NCI-H146 (cell line): ENCODE measurements at places on chromosomes 2 and 18.

GRCh38 chr2:128442053-128442751 is 123.5 kb upstream of the HS6ST1 start:
- no peak for DNase-seq

DNA sequence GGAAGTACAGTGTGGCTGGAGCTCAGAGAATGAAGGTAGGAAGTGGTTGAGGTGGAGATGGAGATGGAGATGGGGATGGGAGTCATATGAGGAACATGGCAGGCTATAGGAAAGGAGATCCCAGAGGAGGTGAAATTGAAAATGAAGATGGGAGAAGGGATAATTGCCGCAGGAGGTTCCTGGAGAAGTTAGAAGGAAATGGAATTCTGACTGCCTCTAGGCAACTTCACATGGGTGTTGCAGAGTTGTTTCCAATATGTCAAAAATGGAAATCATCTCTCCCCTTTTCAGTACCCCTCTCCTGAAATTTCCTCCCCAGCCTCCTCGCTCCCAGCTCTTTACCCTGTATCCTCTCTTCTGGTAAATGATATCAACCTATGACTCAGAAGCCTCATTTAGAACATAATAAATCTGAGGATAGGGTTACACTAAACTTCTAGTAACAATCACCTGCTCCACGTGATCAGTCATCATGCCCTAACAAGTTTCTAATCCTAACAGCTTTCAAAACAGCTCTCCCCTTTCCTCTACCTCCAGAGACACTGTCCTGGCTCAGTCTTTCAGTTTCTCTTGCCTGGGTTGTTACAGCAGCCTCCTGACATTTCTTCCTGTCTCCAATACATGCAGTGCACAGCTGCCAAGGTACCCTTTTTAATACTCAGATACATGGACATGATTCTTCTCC is 201.9 kb upstream of the RBMS1 start:
- no peak for DNase-seq

GRCh38 chr2:120366698-120367097 is 20.8 kb downstream of the INHBB start:
- no peak for DNase-seq

DNA sequence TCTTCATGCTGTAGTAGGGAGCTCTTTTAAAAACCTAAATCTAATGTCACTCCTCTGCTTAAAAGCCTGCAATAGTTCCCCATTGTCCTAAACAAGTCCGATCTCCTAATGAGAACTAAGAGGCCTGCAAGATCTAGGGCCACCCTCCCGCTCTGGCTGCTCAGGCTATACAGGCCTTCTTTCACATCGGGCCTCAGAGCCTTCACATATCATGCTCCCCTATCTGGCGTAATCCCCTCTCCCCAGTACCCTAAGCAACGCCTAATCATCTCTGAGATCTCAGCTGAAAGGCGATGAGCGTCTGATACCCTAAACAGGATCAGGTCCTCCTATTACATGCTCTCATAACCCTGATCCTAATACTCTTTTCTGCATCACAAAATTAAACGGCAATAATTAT is 1.9 kb downstream of the MAP4K3 start:
- DNase-seq = no peak

DNA sequence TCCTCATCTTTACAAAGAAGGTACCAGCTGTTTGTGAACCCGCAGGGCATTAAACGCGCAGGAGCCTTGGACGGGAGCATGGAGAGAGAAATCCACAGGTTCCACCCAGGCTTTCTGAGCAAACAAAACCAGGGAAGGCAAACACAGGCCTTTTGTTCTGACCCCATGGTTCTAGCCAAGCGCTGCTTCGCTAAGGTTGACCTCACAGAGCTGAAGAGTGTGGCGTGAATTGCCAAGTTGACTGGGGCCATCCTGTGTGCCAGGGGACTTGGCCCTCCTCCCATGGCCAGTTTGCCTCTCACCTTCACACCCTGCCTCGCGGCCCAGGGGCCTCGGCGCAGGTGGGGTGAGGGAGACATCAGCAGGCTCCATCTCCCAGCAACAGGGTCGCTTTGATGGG is 74.1 kb downstream of the VAPA start:
- peak; percentile 100 for DNase-seq

DNA sequence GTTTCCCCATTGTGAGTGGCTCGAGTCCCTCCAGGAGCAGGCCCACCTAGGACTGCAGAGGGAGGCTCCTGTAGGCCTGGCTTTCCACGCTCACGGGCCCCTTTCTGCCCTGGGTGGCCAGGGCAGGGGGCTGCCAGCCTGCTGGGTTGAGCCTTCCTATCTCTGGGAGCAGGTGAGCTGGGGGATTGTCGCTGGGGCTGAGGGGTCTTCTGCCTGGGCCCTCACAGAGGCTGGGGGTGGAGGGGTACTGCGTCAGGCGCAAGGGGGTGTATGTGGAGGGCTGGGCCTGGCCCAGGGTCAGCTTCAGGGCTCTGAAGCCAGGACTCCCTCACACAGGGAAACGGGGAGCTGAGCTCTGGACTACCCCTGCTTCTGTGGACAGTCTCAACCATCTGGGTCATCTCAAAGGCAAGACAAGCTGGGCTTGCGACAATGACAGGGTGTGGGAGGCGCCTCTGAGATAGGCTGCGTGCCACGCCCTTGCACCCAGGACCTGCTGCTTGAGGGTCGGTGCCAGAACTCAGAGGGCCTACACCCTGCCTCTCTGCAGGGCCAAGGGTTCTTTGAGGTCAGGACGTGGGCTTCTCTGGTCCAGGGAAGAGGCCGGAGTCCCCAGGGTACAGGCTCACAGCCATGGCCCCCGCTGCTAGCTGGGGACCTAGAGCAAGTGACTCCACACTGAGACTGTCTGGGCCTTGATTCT is 206.1 kb downstream of the TWIST2 start:
- DNase-seq = no peak

DNA sequence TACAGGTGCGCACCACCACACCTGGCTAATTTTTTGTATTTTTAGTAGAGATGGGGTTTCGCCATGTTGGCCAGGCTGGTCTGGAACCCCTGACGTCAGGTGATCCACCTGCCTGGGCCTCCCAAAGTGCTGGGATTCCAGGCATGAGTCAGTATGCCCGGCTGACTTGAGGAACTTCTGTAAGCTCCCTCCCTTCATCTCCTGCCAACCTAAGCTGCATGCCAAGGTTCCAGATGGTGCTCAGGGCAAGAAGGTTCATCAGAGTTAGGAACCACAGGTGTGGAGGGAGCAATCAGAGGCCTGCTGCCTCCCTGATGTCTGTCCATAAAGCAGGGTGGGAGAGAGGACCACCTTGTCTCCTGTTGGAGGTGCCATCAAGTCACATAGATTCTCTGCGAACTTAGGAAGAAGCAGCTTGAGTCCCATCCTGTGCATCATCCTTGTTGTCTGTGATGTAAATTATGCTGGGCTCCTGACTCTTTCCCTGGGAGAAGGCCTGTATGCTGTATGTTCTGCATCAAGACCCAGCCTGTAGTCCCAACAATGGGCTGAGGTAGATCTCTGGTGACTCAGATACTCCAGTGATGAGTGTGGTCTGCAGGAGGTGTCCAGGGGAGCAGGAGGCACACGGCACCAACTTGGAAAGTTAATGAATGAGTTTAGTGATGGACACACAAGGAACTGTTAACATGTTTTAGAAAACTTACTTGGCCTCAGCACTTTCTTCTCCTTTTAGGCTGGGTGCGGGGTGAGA is 53.1 kb downstream of the TMEM17 start:
- no peak for DNase-seq

- no peak for DNase-seq
These were observed 461.6 kb downstream of the BCL11A start for GRCh38 chr2:60091894-60092293.

- no peak for DNase-seq
These were observed 103.3 kb downstream of the RNF144A start for GRCh38 chr2:7020468-7020867.

- DNase-seq = no peak
These were observed 26.2 kb upstream of the XDH start for GRCh38 chr2:31440764-31441163.

GRCh38 chr2:232417489-232417888 is 10.8 kb downstream of the ALPG start:
- no peak for DNase-seq

DNA sequence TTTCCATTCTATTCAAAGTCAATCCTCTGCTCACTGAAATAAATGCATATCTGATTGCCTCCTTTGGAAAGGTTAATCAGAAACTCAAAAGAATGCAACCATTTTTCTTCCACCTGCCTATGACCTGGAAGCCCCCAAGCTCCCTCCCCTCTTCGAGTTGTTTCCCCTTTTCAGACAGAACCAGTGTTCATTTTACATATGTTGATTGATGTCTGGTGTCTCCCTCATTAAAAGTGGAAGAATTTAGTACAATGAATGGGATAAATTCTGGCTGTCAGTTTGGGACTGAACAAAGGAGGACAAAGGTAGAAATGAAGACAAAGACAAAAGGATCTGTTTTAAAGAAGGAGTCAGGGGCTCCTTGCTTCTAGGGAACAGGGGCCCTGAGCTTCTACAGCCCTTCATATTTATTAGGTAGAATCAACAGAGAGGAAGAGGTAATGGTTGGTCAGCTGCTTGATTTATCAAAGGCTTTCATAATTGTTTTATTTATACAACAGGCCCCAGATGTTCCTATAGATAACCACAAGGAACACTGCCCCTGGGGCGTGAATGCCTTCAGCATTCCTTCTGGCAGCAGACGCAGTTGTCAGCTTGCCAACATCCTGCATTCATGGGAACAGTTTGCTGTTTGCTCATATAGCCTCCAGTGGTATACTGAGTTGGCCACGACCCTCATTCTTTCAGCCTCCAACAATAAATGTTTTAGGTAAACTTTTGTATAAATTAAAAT is 949.8 kb upstream of the LRATD1 start:
- DNase-seq = no peak

DNA sequence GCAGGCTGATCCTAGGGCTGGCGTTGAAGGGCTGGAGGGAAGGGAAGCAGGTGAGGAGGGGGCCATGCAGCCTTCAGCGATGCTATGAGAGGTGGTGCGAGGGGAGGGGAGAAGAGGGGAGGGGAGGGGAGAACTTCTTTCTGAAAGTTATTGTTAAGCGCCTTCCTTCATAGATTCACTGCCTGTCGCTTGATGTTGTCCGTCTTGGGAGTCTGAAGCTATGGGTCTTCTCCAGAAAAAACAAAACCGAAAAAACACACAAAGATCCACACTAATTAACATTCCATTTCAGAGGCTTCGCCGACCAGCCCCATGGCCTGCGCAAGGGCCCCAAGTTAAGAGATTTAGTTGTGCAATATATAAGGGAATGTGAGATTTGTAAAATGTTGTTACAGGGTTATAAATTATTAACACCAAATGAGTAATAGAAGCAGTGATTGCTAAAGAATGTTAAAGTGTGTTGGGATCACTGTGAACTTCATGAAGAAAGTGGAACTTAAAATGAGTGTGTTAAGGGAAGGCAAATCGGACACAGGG is 758 bp downstream of the CFAP221 start:
- DNase-seq = no peak

GRCh38 chr18:79640064-79640672 is 39.4 kb upstream of the CTDP1 start:
- no peak for DNase-seq

GRCh38 chr2:7619203-7619970 is 702.2 kb downstream of the RNF144A start:
- peak; percentile 10 for DNase-seq

DNA sequence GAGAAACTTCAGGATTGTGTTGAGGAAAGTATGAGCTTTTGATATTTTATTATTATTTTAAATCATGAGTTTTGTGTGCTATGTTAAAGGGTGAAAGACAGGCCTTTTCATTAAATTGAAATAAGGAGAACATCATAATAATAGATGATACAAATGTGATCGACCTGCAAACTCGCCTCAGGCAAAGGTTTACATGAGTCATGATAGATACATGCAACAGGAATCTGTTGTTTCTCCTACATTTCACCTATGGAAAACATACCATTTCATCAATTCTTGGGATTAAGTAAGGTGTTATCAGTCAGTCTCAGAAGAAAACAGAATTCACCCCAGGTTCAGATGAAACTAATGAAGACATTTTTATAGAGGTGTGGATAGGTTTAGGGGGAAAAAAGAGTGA is 1992.5 kb upstream of the PIK3C3 start:
- no peak for DNase-seq

DNA sequence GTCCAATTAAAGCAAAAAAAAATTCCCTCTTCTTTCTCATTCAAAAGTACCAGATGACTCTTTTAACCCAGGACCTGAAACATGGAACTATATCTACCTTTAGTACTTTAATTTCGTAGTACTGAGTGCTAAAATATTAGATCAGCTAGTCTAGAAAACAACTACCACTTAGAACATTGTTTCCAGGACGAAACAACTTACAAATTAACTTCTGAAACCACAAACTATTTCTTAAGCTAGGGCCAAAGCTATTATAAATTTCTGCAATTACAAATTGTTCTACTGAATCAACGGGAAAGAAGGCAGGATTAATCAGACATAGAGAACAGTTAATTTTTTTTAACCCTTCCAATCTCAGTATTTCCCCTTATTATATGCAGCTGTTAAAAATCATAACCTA is 39.9 kb downstream of the DARS1 start:
- no peak for DNase-seq

- DNase-seq = no peak
These were observed 18.8 kb downstream of the KCNIP3 start for GRCh38 chr2:95315801-95316411.

GRCh38 chr2:166803373-166804000 is 84.8 kb upstream of the XIRP2 start:
- DNase-seq = no peak

- no peak for DNase-seq
These were observed 16.4 kb downstream of the VIL1 start for GRCh38 chr2:218435003-218435982.

GRCh38 chr2:127165539-127165935 is 54.6 kb downstream of the CYP27C1 start:
- DNase-seq = no peak

GRCh38 chr2:41912776-41913175 is 135.0 kb upstream of the PKDCC start:
- no peak for DNase-seq

DNA sequence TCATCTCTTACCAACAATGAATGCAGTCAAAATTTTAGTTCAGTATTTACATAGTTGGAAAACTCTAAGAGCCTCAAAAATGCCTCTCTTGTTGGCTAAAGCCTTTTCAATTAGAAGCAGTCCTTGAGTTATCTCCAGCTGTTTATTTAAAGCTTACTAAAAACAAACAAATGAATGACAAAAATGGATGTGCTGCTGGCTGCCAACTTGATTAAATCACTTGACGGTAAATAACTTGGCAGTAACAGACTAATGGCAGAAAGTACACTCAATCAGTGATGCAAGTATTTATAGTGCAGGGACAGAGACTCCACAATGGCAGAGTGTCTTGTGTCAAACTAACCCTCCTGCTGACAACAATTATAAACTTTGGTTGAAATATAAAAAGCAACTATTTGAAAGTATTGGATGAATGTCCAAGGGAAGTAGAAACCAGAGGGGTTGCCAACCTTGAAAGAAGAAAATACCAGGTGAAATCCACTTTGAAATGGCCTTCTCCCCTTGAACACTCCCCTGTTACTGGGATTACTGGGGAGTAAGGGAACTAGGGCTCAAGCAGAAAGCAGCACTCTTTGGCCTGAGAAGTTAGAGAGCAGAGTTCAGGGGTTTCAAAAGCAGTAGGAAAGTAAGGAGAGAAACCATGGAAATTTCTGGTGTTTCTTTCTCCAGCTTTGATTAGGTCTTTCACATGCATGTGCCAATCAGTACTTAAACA is 245.2 kb upstream of the SPHKAP start:
- no peak for DNase-seq
